ENCODE measurements at places on chromosomes 7 and 10.

GRCh38 chr10:101036726-101037125, 5.7 kb downstream of the SFXN3 start:
- DNase-seq = no peak

GRCh38 chr10:106941297-106942034, 223.0 kb downstream of the SORCS1 start:
- no peak for DNase-seq

DNA sequence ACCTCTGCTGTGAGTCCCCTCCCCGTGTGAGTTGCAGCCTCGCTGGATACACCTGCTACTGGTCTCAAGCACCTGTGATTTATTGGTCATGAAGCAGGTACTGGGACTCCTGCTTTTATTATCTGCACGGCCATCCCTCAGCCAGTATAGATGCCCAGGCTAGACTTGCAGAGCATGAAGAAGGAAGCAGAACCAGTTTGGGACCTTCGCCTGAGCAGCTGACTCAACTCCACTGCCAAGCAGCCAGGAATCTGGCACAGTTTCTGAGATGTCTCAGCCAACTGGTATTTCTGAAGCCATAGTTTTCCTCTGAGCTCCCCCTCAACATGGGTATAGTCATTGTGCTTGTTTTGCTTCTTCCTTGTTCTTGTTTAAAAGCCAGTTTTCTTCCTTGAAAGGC, 28.0 kb upstream of the SLC39A12 start:
- no peak for DNase-seq

GRCh38 chr7:90248706-90249105, 3.7 kb downstream of the CFAP69 start:
- DNase-seq = no peak

Data from CMK (cell line).